Central memory CD8-positive, alpha-beta T cell (primary cell): ENCODE measurements at places on chromosomes 4 and X.

GRCh38 chr4:56289934-56290333, 97.4 kb downstream of the AASDH start:
- DNase-seq = no peak

GRCh38 chr4:87965501-87965975, 10.0 kb upstream of the SPP1 start:
- DNase-seq = no peak

DNA sequence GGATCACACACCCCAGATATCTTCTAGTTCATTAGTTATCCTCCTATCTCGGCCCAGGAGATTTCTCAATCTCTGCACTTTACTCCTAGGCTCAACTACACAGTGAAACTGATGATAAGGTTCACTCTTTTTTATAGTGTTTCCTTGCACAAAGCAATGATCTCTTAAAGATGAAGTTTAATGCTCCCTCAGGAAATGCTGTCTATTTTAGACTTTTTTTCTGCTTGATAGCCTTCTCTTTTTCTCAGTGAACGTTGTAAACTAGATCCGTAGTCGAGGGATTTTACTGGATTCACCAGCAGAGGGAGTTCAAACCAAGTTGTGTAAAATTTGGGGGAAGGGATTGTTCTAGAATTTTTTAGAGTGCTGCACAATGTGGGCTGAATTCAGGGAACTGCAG, 269.6 kb downstream of the GBA3 start:
- no peak for DNase-seq

DNA sequence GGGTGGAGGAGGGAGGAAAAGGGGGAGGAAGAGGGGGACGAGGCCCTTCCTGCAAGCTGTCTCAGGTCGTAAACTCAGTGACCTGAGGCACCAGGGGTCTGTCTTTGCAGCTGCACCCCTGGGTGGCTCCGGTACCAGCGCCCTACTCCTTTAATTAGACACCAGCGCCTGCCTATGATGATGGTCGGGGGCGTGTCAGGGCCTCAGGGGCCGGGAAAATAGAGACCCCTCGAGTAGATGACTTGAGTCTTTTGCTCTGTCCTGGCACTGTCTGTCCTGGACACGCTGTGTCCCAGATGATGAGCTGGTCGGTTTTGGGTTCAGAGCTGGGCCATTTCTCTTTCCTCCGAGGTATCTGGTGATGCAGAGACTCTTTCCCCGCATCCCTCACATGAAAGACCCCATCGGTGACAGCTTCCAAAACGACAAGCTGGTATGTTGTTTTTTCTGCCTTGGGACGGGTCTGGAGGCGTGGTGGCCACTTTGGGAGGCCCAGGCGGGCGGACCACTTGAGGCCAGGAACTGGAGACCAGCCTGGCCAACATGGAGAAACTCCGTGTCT, 11.2 kb downstream of the SLC25A6 start:
- no peak for DNase-seq

DNA sequence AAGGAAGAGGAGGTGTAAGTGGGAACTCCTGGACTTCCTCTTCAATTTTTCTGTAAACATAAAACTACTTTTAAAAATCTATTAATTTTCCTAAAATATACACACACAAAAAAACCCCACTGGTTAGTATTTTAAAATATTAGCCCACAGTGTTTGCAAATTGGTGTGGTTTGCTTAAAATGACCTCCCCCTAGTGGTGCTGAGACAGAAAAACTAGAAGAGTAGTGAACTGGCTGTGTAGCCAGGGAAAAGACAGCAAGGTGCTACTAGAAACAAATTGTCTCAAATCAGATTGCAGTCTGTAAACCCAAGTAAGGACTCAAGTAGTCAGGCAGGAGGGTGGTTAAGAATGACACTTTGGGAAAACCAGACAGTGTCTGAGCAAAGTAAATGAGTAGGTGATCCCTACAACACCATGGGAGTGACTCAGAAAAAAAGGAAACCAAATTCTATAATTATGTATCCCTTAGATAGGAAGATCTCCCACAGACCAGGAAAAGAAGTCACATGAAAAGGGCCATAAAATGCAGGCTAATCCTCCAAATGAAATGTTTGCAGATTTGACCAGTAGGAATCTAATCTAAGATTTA, 26.0 kb downstream of the AMTN start:
- DNase-seq = no peak

DNA sequence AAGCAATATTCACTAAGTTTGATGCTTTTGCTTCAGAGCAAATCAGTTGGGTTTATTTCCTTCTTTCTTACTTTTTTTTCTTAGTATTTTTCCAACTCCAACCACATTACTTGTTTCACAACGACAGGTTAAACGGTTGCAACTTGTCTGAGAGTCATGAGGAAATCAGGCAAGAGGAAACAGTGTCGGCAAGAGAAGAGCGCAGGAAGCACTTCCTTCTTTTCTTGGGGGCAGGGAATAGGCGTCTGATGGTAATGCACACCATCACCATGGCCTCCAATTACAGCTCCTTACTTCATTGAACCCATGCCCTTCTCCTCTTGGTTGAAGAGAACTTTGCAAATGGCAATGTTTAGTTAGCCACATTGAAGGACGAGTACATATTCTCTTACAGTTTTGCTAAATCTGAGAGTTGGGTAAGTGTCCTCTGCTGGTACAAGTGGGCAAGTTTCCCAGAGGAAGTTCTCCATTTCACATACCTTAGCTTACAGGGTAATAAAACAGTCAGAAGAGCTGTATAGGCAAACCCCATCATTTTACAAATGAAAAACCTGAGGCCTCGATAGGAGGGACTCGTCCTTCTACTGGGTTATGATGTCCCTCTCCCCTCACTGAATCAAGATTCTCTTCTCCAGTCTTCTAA, 8.3 kb upstream of the CXCL8 start:
- no peak for DNase-seq

- no peak for DNase-seq
Measured at GRCh38 chr4:11505221-11505971, 76.7 kb upstream of the HS3ST1 start.

DNA sequence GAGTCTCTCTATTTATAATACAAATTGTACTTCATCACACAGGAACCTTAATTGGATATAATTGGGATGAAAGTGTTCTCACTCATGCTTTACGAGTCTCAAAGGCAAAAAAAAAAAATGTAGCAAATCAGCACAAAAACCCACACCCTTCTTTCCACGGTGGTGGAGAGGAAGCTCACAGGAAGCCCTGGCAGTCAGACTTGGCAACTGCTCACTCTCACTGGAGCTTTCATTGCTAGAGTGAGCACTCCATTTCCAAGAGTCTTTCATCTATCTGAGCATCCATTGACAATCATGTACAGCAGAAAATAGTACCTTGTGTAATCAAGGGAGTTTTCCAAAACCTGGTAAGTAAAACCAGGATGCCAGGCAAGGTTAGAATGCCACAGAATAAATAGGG, 2159.4 kb upstream of the AGA start:
- DNase-seq = no peak

DNA sequence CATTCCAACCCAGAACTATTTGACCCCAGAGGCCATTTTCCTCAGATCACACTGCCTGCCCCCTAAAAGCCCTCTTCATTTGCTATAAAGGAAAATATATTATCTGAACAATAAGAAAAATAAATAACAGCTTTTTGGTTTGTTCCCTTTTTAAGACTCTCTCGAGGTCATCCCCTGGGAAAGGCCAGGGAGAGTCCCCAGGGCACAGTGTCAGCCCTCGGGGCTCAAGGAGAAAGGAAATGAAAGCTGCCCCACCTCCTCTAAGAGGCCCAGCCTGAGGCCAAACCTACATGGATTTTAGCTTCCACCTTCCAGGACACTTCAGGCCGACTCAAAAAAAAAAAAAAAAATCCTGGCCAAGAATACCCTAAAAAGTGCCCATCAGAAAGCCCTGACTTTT, 97.6 kb downstream of the SH3KBP1 start:
- no peak for DNase-seq

GRCh38 chrX:20715176-20715575, 448.5 kb upstream of the RPS6KA3 start:
- DNase-seq = no peak

GRCh38 chr4:147740176-147740575, 8.3 kb downstream of the ARHGAP10 start:
- DNase-seq = no peak

DNA sequence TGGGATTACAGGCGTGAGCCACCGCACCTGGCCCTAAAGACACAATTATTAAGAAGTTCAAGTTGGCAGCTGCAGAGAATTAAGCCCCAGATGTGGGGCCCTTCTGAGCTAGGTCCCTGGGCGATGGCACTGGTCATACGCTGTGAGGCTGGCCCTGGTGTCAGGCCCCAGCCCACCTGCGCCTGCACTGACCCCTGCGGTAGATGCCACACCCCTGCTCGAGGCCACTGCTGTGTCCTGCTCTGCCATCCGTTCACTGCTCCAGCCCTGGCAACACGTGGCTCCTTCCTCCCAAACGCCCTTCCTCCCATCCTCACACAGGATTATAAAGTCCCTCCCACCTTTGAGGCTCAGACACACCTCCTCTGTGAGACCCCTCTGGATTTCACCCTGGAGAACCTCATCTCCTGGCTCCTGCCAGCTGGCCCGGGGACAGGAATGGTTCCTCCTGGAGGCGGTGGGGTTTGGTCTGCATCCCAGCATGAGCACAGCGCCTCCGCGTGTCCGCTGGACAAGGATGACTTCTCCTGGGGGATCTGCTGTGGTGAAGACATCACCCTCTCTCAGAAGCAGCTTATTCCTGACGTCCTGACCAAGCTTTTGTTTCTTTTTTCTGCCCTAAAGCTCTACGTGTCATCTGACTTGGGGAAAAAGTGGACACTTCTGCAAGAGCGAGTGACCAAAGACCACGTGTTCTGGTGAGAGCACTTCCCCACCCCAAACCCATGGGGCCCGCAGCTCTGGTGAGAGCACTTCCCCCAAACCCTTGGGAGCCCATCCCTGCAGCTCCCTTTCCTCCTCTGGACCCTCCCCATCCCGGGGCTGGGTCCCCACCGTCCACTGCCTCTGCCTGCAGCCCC, 219.0 kb upstream of the PSAPL1 start:
- no peak for DNase-seq

DNA sequence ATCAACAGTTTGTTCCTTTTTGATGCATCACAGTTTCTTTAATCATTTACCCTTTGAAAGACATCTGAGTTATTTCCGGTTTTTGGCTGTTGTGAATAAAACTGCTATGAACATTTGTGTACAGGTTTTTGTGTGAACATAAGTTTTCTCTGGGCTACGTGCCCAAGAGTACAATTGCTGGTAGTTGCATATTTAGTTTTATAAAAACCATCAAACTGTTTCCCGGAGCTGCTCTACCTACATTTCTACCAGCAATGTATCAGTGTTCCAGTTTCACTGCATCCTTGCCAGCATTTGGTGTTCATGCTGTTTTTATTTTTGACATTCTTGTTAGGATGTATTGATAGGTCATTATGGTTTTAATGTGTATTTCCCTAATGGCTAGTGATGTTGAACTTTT, 17.3 kb downstream of the KDM6A start:
- no peak for DNase-seq

DNA sequence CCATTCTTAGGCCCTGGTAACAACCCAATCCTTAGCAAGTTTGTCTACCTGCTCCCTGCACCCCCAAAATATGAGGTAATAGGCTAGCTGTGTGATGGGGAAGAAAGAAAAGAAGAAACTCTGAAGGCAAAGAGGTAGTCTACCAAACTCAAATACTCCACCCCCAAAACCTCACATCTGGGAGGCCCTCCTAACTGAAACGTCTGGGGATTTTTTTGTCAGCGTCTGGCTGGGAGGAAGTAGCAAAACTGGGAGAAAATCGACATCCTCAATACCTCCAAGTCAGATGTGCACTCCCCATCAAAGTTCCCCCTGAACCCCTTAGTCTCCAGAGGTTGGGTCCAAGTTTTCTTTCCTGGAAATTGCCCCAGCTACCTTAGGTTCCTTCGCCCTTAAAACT, 1.0 kb downstream of the LAMP2 start:
- DNase-seq = no peak

GRCh38 chr4:169899295-169899694, 126.9 kb downstream of the MFAP3L start:
- no peak for DNase-seq

- no peak for DNase-seq
Measured at GRCh38 chr4:54607067-54607466, 50.7 kb upstream of the KIT start.

GRCh38 chr4:173530326-173531085, 477 bp upstream of the HAND2 start:
- no peak for DNase-seq

DNA sequence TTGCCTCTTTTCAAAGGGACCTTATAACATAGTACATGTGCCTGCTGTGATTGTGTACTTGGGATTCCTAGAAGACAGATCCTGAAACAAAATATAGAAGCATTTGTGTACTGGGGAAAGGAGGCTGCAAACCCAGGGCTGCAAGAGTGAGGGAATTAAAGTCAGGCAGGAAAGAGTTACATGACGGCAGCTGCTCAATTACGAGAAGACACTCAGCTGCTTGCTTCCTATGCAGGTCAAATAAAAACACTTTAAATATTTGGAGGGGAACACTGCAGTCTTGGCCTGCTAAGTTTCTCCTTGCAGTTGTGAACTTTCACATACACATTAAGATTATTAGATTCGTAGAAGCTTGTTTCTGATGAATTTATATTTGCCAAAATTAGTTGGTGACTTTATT, 191.9 kb upstream of the CXCL13 start:
- DNase-seq = no peak

DNA sequence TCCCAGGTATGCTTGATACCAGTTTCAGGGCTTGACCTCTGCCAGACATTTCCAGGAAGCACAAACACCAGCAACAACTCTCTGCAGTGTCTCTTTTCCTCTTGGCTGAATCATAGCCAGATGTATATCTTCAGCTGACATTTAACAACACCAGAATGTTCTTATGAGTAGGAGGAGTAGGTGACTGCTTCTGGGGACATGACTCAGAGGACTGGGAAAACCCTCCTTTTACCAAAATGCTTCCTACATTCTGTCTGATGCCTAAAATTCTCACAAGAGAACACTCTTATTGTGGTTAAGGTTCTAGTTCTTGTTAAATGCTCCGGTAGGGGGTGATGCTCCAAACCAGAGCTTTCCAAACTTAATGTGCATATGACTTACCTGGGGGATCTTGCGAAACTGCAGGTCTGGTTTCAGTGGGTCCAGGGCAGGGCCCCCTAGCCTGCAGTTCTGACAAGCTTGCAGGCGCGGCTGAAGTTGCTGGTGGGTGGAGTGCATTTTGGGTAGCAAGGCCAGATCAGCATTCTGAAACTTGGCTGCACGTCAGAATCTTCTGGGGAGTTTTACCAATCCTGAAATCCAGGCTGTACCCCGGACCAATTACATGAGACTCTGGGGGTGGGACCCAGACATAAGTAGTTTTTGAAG, 329.3 kb upstream of the RPS6KA3 start:
- no peak for DNase-seq

DNA sequence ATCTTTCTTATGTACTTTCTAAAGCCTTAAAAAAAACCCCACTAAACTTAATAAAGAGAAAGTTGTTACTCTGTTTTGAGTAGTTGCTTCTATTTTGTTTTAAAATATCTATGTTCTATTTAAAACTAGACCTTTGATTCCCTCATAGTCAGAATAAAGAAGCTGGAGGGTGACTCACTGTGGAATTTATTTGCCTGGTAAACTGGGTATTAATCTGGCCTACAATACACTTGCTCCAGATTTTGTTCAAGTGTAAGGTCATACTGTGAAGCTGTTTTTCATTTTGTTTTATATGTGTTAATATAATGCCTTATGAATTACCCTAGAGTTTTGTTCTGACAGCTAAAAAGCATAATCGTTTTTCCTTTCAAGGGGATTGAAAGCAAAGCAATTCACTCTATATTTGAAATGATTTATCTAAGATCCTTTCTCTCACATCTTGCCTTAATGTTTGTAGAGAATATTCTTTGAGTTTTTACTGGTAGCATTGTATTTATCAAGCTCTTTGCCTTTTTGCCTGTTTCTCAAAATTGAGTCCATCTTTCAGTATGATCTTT, 277.4 kb upstream of the PITX2 start:
- DNase-seq = no peak
